HuH-7 (cell line): ENCODE measurements at places on chromosomes 5 and 9.
A peak's percentile ranks its signal among the peaks of the same experiment; 100 is the strongest.

DNA sequence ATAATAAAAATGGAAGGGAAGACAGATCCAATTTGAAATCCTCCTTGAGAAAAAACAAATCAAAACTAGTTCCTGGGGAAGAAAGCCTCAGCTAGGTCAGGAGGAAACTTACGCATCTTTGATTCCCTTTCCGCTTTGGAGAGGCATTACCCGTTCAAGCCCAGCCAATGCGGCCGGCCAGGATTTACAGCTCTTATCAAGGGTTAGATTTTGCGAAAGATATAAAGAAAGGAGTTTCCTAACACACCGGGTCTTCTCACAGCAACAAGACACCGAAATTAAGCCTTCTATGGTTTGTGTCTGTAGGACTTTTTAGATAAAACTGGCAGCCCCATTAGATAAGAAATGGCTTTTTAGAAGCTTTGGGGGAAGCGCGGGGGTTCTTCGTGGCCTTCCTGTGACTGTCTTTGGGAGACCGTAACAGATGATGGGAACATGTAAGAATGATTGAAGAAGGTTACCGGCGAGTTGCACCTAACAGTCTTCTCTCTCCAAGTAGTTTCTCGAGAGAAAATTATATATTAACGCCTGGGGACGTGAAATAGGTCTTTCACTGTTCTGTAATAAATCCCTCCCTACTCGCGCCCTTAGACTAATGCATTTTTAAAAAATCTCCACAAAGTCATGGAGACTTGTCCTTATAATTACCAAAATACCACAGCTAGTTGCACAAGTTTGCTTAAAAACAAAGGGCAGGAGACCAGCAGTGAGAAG is 1.3 kb upstream of the ISL1 start:
- DNase-seq, result no peak

DNA sequence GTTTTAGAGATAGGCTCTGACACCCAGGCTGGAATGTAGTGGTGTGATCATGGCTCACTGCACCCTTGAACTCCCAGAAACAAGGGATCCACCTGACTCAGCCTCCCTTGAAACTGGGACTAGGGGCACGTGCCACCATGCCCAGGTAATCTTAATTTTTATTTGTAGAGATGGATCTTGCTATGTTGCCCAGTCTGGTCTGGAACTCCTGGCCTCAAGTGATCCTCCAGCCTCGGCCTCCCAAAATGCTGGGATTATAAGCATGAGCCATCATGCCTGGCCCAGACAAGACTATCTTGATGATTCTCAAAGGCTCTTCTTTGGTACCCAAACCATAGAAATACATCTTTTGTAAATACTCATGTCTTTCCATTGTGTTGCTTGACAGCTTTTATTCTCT is 10.8 kb downstream of the OSMR start:
- DNase-seq, result no peak

DNA sequence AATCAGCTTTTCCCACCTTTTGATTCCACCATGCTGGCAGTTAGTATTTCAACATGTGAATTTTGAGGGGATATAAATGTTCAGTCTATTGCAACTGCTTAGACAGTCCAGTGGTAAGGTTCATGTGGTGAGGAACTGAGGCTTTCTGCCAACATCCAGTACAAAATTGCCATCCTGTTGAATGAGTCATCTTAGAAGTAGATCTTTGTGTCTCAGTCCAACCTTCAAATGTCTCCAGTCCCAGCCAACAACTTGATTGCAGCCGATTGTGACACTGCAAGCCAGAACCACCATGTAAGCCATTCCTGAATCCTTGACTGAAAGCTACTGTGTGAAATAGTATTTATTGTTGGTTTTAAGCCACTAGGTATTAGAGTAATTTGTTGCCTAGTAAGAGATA is 331.5 kb upstream of the GRIN3A start:
- DNase-seq, result no peak

DNA sequence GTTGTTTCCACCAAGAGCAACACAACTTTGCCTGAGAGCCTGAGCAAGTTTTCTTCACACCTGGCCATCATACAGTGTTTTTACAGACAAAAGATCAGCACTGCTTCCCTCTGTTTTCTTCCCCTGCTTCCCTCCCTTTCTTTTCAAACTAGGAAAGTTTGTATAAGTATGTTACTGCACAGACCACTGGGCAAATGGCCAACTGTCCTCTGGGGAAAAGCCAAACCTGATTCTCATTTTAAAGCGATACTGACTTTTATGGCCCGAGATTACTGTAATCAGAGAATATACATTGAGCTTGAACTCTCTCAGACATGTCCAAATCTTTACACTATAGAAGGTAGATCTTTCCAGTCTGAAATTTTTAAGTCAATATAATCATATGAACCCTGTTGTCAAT is 415.0 kb downstream of the NFIB start:
- DNase-seq, result no peak

GRCh38 chr5:41637869-41638268 is 127.5 kb upstream of the PLCXD3 start:
- no peak for DNase-seq

GRCh38 chr9:86491468-86492266 is 137.5 kb upstream of the TUT7 start:
- DNase-seq, result no peak

DNA sequence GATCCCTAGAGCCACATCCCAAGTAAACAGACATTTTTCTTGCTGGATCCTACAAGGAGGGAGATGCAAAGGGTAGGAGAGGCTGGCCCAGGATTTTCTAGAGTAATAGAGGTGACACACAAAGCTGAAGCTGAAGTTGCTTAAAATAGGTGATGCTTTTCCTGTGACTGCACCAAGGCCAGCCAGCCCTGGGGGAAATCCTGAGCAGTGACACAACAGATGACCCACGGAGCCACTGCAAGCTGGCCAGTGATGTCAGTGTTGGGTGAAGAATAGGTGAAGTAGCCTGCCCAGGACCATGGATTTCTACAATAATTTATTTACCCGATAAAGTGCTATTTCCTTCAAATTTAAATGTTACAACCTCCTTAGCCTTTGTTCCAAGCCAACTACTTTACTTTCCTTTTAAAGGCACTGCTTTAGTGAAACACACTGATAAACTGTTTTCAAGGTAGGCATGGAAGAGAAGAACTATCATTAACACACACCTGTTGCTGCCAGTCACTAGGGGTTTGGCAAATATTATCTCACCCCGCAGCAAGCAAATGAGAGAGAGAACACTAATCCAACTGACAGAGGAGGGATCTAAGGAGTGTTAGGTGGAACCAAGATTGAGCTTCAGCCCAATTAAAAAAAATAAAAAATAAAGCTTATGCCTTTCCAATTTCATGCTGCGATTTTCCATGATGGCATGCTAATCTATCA is 123.5 kb downstream of the CTNND2 start:
- DNase-seq, result no peak

GRCh38 chr9:79220251-79220650 is 351.5 kb upstream of the TLE4 start:
- DNase-seq, result no peak

DNA sequence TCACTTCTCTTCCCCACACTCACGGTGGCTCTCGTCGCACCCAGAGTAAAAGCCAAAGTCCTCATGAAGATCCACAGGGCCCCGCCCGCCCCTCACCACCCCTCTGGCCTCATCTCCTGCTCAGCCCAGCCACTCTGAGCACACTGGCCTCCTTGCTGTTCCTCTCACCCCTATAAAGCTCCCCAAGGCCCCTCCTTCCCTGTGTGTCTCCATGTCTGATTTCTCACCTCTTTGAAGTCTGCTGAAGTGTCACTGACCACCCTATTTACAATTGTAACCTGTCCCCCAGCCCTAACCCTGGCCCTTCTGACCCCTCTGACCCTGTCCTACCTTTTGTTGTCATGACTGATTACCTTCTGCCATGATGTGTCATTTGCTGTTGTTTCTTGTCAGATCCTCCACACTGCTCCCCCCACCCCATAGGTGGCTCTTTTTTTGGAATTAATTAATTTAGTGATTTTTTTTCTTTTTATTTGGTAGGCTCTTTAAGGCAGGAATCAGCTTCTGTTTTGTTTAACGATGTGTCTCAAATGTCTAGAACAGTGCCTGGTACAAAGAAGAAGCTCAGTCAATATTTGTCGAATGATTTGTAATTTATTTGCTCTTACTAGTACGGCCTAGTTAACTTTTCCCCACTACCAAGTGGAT is 90.2 kb downstream of the IQGAP2 start:
- no peak for DNase-seq

DNA sequence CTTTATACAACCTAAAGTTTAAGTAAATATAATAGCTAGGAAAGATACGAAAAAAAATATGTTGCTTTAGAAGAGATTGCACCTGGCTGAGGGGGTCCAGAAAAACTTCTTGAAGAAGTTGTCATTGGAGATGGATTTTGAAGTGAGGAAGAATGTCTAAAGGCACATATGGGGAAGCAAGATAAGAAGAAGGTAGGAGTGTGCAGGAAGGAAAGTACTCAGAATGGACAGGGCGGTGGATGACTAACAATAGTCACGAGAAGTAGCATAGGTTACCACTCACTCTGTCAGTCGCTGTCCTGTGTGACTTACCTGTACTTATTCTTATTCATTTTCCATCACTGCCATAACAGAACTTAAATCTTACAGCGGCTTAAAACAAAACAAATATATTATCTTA is 251.6 kb downstream of the GRIA1 start:
- DNase-seq, result no peak

DNA sequence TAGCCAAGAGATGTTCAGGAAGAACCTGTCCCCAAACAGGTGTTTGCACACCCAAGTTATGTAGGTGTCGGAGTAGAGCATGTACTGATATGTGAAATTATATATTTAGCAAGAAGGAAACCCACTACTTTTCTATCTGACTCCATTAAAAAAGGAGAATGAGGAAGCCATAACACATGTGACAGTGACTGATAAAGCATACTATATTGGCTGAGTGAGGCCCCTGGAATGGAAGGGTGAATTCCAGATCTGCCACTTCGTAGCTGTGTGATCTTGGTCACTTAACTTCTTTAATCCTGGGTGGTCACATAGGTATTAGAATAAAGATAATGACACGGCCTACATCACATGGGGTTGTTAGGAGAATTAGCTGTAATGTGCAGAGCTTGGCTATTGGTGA is 116.0 kb upstream of the MAN2A1 start:
- DNase-seq, result no peak

DNA sequence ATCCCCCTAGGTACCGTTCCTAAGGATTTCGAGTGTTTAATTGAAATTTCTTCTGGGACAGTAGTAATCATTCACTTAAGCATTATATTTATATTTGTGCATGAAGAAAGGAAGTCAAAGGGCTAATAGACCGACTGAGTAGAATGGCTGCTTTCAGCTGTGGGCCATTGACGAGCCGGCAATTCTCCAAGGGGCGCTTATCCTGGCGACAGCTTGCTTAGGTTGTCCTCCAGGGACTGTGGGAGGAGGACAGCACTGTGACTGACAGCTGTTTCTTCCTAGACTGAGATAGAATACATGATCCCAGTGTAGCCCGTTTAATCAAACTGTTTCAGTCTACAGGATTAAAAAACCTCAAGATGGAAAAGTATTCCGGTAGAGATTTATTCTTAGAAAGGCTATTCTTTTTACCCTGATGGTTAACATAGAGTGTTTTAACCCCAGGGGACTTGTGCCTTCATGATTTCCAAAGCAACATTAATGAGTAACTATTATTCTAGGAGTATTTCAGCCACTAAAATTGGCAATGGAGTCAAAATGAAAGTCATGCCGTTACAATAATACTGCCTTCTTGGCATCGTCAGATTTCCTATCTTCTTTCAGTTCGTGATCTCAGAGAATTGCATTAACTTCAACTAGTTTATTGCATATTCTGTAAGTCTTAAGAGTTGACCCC is 943.1 kb upstream of the WWC1 start:
- no peak for DNase-seq

- DNase-seq, result no peak
Observed at GRCh38 chr5:144310621-144311020, 139.9 kb downstream of the KCTD16 start.

GRCh38 chr5:1246711-1247431 is 21.7 kb downstream of the SLC6A18 start:
- DNase-seq, result peak; percentile 74

GRCh38 chr5:36145311-36145710 is 6.4 kb downstream of the LMBRD2 start:
- no peak for DNase-seq

GRCh38 chr5:37557734-37558293 is 178.7 kb downstream of the WDR70 start:
- DNase-seq, result no peak

GRCh38 chr5:132019337-132019736 is 7.9 kb upstream of the ACSL6 start:
- DNase-seq, result no peak

DNA sequence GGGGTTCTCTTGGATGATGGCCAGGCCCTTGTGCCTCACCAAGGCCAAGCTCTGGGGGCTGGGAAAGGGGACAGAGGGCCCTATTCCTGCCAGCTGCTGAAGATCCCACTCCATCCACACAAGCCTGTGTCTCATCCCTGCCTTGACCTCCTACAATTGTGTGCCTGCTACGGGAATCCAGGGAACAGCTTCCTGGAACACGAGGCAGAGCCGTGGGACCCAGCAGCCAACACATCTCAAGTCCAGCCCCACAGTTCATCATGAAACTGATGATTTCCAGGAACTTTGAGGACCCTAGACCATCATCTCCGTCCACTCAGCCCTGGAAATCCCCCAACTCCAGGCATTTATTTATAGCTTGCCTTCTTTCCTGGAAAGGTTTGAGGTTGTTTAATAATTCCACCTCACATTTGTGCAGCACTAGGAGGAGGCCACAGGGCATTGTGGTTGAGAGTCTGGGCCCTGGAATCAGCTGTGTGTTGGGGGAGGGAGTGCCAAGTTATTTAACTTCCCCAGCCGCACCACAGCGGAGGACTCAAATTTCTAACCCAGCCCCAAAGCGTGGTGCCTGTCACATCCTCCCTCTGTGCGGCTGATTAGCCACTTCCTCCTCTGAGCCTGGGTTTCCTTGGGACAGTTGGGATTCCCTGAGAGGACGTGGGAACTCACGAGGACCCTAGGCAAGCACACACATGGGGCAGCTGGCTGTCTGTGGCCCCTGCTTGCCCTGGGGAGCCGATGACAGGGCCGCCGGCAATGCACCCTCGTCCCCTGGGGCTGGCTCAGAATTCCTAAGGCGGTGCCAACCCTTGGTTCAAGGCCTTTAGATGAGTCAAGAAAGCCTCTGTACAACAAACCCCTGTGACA is 58.2 kb upstream of the GGTA1 start:
- no peak for DNase-seq

DNA sequence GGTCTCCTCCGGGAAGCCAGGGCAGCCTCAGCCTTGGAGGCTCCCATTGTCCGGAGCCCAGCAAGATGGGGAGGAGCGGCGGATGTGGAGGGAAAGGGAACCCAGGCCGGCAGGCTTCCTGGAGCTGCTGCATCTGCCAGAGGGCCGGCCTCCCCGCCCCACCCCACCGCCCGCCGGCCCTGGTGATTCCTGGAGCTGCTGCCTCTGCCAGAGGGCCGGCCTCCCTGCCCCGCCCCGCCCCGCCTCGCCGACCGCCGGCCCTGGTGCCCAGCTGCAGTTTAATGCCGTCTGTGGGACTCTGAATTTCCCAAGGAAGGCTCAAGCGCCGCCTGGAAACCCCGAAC is 31.6 kb downstream of the EXD3 start:
- DNase-seq, result no peak

GRCh38 chr9:93874242-93874641 is 80.9 kb downstream of the BARX1 start:
- no peak for DNase-seq

- no peak for DNase-seq
Observed at GRCh38 chr5:140347360-140347759, 957 bp upstream of the HBEGF start.

- DNase-seq, result no peak
Observed at GRCh38 chr9:16267281-16268066, 603.0 kb downstream of the BNC2 start.
